Naive thymus-derived CD4-positive, alpha-beta T cell (primary cell): ENCODE measurements at places on chromosomes 4 and X. TPM values are rescaled to one million over a fixed set of nuclear protein-coding genes. Genes with fewer than 3 reads are reported as not detected.

GRCh38 chr4:137661693-137662092, 129.4 kb upstream of the PCDH18 start:
- H3K36me3 ChIP-seq: no peaks in the 10 kb centered on the region
- H3K4me3 ChIP-seq: no peak overlapping the region
- H3K27ac ChIP-seq: no peak overlapping the region
- H3K4me1 ChIP-seq: no peaks in the 10 kb centered on the region

The PDE6B gene
- 18.0 TPM for total RNA-seq

GRCh38 chrX:69128588-69128987, 36.7 kb downstream of the PJA1 start:
- no peak overlapping the region for H3K4me3 ChIP-seq
- no peaks in the 10 kb centered on the region for H3K27me3 ChIP-seq
- no peak for DNase-seq
- H3K36me3 ChIP-seq: no peaks in the 10 kb centered on the region
- H3K27ac ChIP-seq: no peak overlapping the region

DNA sequence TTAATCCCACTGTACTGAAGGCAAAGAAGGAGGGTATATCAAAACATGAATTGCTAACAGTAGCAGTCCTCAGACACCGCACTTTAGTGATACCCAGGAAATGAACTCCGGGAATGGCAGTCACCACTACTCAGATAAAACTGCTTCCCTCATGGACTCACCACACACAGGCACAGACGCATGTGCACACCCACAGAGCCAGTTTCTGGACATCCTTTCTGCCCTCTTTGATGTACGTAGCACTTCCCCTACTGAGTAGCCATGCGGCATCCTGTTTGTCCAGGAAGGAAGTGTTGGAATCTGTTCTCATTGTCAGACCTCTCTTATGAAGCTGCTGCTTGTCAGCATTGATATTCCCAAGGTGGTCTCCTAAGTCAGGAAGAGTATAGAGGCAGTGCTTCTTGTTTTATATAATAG, 95.7 kb downstream of the DCLK2 start:
- no peak for DNase-seq
- H3K4me1 ChIP-seq: no peaks in the 10 kb centered on the region
- H3K27me3 ChIP-seq: no peaks in the 10 kb centered on the region
- H3K4me3 ChIP-seq: no peak overlapping the region

DNA sequence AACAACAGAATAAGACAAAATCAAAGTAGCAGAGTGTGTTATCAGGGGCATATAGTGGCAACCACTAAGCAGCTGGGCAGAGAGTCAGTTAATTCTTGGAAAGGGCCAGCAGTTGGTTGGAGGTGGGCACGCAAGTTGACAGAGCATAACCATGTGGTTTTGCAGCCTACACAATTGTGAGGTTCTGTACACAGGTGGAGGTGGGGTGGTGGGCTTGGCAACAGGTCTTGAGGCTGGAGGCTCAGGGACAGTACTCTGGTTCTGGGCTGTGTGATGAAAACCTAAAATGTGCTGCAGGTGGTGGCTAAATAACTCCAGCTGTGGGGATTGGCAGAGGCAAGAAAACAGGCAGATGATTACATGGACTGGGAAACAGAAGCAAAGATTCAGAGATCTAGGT, 1112.7 kb downstream of the PDHA2 start:
- no peaks in the 10 kb centered on the region for H3K4me1 ChIP-seq
- H3K27me3 ChIP-seq: no peaks in the 10 kb centered on the region
- no peaks in the 10 kb centered on the region for H3K36me3 ChIP-seq

The CXorf49 gene
- total RNA-seq: not detected

The AFF2 gene
- total RNA-seq: 4.7 TPM

The BEND4 gene
- total RNA-seq: 0.19 TPM

The SLC25A5 gene
- total RNA-seq: 90.2 TPM

DNA sequence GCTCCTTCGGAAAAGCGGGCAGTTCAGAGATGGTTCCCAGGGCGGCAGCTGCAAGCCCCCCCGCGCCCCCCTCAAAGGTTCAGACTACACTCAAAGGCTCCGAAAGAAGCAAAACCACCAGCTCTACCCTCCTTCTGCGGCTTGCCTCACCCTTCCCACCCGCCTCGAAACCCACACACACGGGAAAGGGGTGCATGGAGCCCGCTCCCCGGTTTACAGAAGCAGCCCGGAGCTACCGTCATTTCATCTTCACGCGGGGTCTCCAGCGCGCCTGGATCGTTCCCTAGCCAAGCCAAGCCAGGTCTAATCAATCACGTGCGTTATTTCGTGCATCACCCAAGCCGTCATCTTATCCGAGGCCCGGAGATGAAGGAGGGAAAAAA, 1.2 kb downstream of the NLGN4X start:
- no peak overlapping the region for H3K4me3 ChIP-seq
- H3K4me1 ChIP-seq: no peaks in the 10 kb centered on the region
- no peaks in the 10 kb centered on the region for H3K36me3 ChIP-seq
- H3K27me3 ChIP-seq: no peaks in the 10 kb centered on the region
- H3K27ac ChIP-seq: no peak overlapping the region
- no peak for DNase-seq

DNA sequence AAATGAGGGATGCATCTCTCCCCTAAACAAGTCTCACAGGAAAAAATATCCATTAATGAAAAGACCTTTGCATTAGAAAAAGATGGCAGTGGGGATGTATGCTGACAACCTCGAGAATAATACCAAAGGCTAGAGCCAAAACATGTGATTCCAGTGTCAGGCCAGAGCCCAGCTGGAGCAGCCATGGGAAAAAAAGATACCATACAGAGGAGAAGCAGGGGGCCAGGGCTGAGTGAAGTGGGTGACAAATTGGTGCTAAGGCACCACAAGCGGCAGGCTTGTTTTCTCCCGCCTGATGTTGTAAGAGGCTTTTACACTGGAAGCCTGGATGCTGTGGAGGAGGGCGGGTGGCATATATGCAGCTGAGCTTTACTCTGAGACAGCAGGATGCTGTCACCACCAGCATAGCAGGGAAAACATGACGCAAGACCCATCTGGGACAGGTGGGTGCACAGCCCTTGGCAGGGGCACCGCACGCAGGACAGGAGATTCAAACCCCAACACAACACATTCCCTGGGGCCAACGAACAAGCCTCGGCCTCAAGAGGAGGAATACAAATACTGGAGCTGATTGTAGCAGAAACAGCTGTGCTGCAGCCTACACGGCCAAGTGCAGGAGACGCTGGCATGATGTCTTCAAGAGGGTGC, 91.9 kb downstream of the TSPAN5 start:
- H3K4me1 ChIP-seq: no peaks in the 10 kb centered on the region
- H3K4me3 ChIP-seq: no peak overlapping the region
- no peaks in the 10 kb centered on the region for H3K36me3 ChIP-seq
- no peak overlapping the region for H3K27ac ChIP-seq
- H3K27me3 ChIP-seq: no peaks in the 10 kb centered on the region

GRCh38 chrX:3362956-3363355, 16.5 kb upstream of the MXRA5 start:
- no peaks in the 10 kb centered on the region for H3K4me1 ChIP-seq
- no peaks in the 10 kb centered on the region for H3K27me3 ChIP-seq
- DNase-seq: no peak
- H3K27ac ChIP-seq: no peak overlapping the region
- no peaks in the 10 kb centered on the region for H3K36me3 ChIP-seq

DNA sequence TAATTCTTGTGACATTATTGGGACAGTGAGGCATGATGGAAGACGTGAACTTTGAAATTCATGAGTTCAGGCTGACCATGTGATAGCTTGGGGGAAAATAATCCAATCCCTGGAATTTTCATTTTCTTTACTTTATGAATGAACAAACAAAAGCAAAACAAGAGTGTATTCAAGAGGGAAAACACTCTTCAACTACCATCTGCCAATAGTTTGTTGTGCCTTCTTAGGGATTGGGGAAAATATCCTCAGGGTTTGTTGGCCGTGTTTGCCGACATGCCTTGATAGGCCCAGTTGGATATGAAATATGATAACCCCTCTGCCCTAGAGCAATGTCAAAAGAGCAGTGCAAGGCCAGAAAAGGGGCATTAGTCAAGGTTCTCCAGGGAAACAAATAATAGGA, 80.8 kb upstream of the CLNK start:
- H3K4me1 ChIP-seq: no peaks in the 10 kb centered on the region
- no peak overlapping the region for H3K4me3 ChIP-seq
- H3K27me3 ChIP-seq: no peaks in the 10 kb centered on the region
- no peaks in the 10 kb centered on the region for H3K36me3 ChIP-seq
- H3K27ac ChIP-seq: no peak overlapping the region

GRCh38 chr4:5996641-5997040, 21.6 kb downstream of the C4orf50 start:
- no peak for DNase-seq
- no peaks in the 10 kb centered on the region for H3K36me3 ChIP-seq
- no peaks in the 10 kb centered on the region for H3K4me1 ChIP-seq
- H3K4me3 ChIP-seq: no peak overlapping the region

The COL25A1 gene
- total RNA-seq: 0.59 TPM

The BRS3 gene
- total RNA-seq: not detected

- H3K36me3 ChIP-seq: peaks cover 12% of the 10 kb centered on the region
- H3K27ac ChIP-seq: no peak overlapping the region
- no peak overlapping the region for H3K4me3 ChIP-seq
- no peak for DNase-seq
- no peaks in the 10 kb centered on the region for H3K4me1 ChIP-seq
- no peaks in the 10 kb centered on the region for H3K27me3 ChIP-seq
These were observed 18.3 kb upstream of the EIF1AX start for GRCh38 chrX:20159797-20160385.

DNA sequence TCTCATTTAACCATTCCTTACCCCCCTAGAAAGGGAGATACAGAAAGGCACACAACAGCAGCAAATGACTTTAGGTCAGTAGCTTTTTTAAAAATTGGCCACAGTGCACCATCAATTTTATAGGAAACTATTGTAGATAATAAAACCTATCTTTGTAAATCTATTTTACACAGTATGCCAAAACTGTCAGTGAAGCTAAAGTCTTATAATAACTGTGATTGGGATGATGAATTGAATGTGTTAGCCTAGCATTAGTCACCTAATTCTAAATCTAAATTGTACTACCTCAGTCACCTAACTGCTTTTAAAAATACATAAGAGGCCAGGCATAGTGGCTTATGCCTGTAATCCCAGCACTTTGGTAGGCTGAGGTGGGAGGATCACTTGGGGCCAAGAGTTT, 44.2 kb downstream of the SH3RF1 start:
- no peaks in the 10 kb centered on the region for H3K36me3 ChIP-seq
- H3K4me1 ChIP-seq: no peaks in the 10 kb centered on the region
- no peak for DNase-seq
- H3K27ac ChIP-seq: no peak overlapping the region
- H3K27me3 ChIP-seq: no peaks in the 10 kb centered on the region

The POU4F2 gene
- not detected for total RNA-seq

DNA sequence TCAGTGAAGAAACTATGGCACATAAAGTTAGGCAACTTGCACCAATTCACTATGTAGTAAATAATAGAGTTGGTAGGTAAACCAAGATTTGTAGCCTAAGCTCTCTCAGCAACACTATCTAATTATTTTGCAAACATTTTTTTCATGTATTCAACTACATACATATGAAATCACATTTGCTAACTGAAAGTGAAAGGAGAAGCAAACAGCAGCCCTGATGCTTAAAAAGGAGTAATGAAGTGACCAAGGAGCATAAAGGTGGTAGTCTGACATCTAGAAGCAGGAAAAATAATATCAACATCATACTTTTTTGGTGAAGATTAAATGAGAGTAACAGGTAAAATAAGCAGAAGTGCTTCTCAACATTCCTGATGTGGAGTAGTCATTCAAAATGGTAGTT, 603.7 kb downstream of the GRXCR1 start:
- DNase-seq: no peak
- no peaks in the 10 kb centered on the region for H3K36me3 ChIP-seq
- no peaks in the 10 kb centered on the region for H3K27me3 ChIP-seq

GRCh38 chr4:17817027-17817426, 6.2 kb downstream of the NCAPG start:
- H3K27me3 ChIP-seq: no peaks in the 10 kb centered on the region
- DNase-seq: peak; percentile 36
- no peaks in the 10 kb centered on the region for H3K4me1 ChIP-seq
- no peaks in the 10 kb centered on the region for H3K36me3 ChIP-seq
- no peak overlapping the region for H3K4me3 ChIP-seq
- no peak overlapping the region for H3K27ac ChIP-seq

DNA sequence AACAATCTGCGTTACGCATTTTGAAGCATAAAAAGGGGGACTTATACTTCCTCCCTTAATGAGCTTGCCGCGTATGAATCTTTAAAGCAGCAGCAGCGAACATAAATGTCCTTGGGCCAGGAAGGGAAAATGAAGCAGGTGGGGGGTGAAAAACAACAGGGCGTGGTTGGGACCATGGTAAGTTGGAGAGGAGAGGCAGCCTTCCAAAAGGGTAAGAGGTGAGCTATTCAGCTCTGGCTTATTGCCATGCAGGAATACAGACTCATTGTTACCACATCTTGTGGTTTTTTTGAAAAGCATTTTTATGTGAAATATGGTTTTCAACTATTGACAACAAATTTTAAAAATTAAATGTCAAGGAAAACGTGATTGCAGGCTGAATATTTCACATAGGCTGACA, 710.7 kb upstream of the FAM241A start:
- H3K4me1 ChIP-seq: no peaks in the 10 kb centered on the region
- H3K27ac ChIP-seq: no peak overlapping the region
- DNase-seq: no peak
- no peaks in the 10 kb centered on the region for H3K27me3 ChIP-seq
- no peaks in the 10 kb centered on the region for H3K36me3 ChIP-seq

The PGAM4 gene
- total RNA-seq: not detected

GRCh38 chr4:18733961-18734360, 712.4 kb upstream of the LCORL start:
- H3K4me3 ChIP-seq: no peak overlapping the region
- no peak for DNase-seq
- no peaks in the 10 kb centered on the region for H3K36me3 ChIP-seq
- H3K27me3 ChIP-seq: no peaks in the 10 kb centered on the region

- no peaks in the 10 kb centered on the region for H3K36me3 ChIP-seq
- H3K27me3 ChIP-seq: no peaks in the 10 kb centered on the region
- DNase-seq: no peak
- H3K4me1 ChIP-seq: no peaks in the 10 kb centered on the region
- no peak overlapping the region for H3K27ac ChIP-seq
- H3K4me3 ChIP-seq: no peak overlapping the region
These were observed 2004.3 kb upstream of the ADGRL3 start for GRCh38 chr4:59195839-59196238.

The IL9R gene
- 50.7 and 52.7 TPM in 2 replicates for total RNA-seq

DNA sequence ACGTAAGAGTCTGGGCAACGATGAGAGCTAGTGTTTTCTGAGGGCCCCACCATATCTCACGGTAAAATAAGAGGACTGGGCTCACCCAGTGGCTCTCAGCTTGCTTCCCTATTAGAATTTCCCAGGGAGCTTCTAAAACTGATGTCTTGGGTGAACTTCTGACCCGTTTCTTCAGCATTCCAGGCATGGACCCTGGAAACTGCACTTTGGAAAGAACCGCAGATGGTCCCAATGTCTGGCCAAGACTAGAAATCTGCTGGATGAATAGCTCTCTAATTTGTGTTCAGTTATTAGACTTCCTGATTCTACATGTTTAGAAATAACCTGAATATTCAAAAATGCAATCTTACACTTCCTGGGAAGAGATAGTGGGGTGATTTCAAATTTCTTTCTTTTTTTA, 127.8 kb downstream of the ANOS1 start:
- no peaks in the 10 kb centered on the region for H3K27me3 ChIP-seq
- no peaks in the 10 kb centered on the region for H3K4me1 ChIP-seq
- no peak overlapping the region for H3K27ac ChIP-seq
- H3K4me3 ChIP-seq: no peak overlapping the region
- no peak for DNase-seq
